ENCODE measurements at places on chromosomes 12 and 14.

DNA sequence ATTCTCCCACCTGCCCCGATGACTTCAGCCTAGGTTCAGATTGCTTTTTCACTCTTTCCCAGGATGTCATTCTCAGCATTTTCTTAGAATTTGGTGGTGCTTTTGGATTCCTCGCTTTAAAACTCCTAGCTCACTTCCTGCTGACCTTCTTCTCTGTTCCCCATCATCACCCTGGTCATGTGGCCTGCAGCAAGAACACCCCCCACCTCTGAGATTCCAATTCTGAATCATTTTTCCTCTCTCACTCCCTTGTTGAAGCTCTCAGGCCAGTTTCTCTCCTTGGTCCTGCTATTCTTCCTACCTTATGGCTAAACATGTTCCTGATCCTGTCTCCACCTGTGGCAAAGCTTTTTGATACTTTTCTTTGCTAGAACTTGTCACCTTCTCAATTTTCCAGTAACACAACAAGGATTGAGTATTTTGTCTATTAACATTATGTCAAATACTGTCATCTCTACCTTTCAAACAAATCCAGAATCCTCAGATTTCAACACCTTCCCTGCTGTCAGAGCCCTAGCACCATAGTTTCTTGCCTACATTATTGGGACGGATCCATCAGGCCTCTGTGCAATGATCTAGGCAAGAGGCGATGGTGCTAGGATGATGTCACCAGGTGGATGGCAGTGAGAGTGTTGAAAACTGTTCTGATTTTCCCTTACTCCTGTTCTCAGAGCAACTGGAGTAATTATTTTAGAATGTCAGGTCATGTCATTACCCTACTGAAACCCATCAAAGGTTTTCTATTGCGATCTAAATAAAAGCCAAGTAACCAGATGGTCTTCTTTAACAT lies 233.7 kb downstream of the MON2 start:
- DNase-seq: no peak

- DNase-seq: peak; percentile 5
Measured at GRCh38 chr12:117580718-117581062, 219.3 kb upstream of the NOS1 start.

GRCh38 chr12:120468325-120468820 lies 1.2 kb downstream of the SRSF9 start:
- DNase-seq: peak; percentile 43

- no peak for DNase-seq
Measured at GRCh38 chr12:25583545-25583944, 30.5 kb upstream of the LMNTD1 start.

DNA sequence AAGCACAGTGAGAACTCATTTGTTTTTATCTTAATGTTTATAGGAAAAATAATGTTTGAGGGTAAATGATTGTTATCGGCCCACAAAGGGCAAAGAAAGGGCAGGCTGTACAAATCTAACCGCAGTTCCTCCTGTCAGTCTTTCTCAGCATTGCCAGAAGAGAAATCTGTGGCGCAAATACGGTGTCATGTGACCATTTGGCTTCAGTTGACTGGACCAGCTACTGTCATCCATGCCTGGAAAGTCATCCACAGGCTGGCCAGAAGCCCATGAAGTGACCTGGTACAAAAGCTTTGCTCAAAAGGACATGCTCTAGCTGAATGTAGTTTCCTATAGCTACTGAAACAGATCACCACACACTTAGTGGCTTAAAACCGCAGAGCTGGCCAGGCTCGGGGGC lies 43.6 kb downstream of the HCAR2 start:
- DNase-seq: no peak

GRCh38 chr12:45421736-45422135 lies 205.8 kb downstream of the ANO6 start:
- no peak for DNase-seq

GRCh38 chr12:25276199-25276937 lies 25.6 kb upstream of the KRAS start:
- peak; percentile 84 for DNase-seq

- no peak for DNase-seq
Measured at GRCh38 chr12:50387972-50388478, 8.4 kb downstream of the FAM186A start.

GRCh38 chr14:95483309-95484165 lies 32.9 kb downstream of the SYNE3 start:
- no peak for DNase-seq

DNA sequence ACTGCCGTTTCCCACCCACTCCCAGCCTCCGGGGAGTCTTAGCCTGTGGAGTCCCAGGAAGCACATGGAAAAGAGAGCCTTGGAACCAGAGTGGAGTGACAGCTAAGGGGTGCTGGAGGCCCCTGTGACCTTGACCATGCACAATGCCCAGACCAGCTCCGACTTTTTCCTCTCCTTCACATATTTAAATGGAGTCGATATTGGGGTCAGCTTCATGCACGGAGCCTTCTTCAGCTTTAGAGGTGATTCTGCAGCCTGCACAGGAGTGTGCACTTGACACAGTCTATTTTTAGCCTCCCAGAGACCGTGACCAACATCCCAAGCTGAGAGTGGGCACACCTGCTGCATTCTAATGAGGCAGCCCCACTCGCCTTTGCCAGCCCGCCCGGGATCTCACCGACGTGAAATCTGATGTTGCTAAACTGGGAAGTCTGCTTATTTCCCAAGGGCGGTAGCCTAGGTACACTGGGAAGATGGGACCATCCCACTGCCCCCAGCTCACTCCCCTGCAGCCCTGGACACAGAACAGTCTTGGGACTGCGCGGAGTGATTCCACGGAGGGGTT lies 47.5 kb downstream of the PRMT8 start:
- DNase-seq: no peak

Data from stimulated activated CD4-positive, alpha-beta T cell treated with anti-CD3 and anti-CD28 coated beads, Interleukin-15, amount 100 ng/mL, for 24 hours (primary cell).